Upper lobe of right lung (tissue), 1 donor: ENCODE measurements at places on chromosomes 7 and 10. TPM values are rescaled to one million over a fixed set of nuclear protein-coding genes. Genes with fewer than 3 reads are reported as not detected.

CYP3A5 gene
- total RNA-seq = 15.1 TPM

GPR37 gene
- 0.96 TPM for total RNA-seq

DNA sequence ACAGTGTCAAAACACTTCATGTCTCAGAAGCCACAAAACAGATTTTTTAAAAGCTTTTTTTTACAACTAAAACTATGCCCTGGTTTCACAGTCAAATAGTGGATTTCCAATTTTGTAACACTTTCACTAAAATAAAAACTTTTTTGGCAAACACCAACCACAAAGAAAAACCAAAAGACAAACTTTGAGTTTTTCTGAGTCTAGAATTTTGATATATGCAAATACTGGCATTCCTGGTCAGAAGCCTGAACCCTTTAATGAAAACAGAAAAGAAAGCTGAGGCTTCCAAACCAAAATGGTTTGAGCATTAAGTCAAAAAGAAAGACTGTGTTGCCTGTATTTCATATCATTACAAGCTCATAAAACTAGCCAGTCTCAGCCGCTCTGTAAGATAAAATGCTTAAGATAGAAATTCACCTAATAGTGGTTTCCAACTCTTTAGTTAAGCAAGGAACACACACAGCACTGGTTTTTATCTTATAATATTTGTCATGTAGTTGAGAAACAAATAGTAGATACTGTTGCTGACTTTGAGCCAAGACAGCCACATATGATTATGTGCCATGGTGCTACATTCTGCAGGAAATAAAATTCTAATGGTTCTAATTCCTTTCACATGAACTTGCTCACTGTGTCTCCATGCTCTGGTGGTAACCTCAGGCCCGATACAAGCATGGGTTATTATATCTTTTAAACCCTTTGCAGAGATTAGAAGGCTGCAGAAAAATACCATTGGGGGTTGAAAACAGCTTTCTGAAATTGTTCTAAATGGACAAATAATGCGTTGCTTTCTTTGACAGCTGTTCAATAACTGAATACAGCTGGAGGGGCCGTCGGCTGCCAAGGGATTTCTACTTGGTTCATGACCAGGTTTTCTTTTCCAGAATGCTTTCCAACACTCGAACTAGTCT, 49.4 kb downstream of the FAM171A1 start:
- no peaks in the 10 kb centered on the region for H3K36me3 ChIP-seq
- DNase-seq = no peak
- H3K27me3 ChIP-seq = no peaks in the 10 kb centered on the region
- peaks cover 24% of the 10 kb centered on the region for H3K4me1 ChIP-seq
- no peak overlapping the region for H3K27ac ChIP-seq

DNA sequence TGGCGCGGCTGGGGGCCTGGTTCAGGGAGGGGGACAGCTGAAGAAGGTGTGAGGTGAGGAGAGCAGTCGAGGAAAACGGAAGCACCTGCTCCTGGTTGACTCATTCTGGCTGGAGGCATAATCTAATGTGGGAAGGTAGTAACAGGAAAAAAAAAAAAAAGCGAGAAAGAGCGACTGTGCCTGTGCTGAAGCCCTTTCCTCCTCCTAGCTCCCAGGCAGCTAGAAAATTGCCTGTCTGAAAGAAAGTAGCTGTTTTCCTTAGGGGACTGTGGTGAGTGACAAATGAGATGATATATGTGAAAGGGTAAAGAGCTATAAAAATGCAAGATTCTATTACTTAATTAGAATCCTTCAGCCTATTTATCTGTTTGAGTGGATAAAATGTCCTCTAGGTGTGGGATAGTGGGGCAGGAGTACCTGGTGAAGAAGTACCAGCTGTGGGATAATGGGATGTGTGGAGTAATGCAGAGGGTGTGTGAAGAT, 4.9 kb upstream of the MEST start:
- peak overlapping the region; percentile 63 for H3K4me3 ChIP-seq
- DNase-seq = no peak
- no peaks in the 10 kb centered on the region for H3K36me3 ChIP-seq

- no peak overlapping the region for H3K27ac ChIP-seq
- no peak for DNase-seq
- H3K4me1 ChIP-seq = no peaks in the 10 kb centered on the region
- H3K4me3 ChIP-seq = no peak overlapping the region
- H3K27me3 ChIP-seq = no peaks in the 10 kb centered on the region
- H3K36me3 ChIP-seq = peaks cover 29% of the 10 kb centered on the region
Observed at GRCh38 chr7:155685070-155685790, 40.8 kb downstream of the RBM33 start.

DNA sequence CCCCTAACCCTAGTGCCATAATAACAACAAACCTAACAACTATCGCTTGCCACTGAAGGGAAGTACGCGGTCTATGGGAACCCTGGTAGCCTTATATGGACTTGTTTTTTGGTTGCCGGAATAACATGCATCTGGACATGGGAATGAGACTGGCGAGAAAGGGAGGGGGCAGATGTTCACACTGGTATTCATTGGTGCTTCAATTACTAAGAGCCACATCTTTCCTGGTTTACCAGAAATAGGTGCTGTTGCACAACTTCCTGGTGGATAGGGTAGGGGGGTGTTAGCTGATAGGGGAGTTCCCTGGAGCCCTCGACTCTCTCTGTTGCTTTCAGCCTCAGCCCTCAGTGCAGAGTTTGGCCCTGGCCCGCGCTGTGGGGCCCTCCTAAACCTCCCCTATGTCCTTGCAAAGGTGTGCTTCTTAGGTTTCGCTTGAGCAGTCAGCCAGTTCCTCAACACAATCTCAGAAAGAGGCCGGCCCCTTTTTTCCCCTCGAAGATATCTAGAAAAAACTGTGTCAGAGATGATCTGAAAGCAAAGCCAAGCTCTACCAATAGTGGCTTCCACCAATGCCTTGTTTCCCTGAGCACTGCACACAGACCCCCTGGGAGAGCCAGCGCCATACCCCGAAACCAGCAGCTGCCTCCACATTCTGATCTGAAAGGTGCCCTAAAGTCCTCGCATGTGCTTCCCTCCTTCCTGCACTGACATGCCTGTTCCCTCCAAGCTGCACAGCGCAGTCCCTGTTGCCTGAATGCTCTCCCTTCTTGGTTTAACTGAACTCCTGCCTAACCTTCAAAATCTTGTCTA, 13.5 kb downstream of the TBXAS1 start:
- H3K36me3 ChIP-seq = no peaks in the 10 kb centered on the region
- no peak overlapping the region for H3K27ac ChIP-seq
- peak overlapping the region; percentile 7 for H3K4me3 ChIP-seq
- no peak for DNase-seq
